ENCODE measurements at places on chromosomes 6 and 20.

GRCh38 chr20:43843096-43843964, 71.3 kb upstream of the TOX2 start:
- no peak for DNase-seq

- DNase-seq: no peak
Measured at GRCh38 chr6:100881707-100882040, 545 bp upstream of the ASCC3 start.

DNA sequence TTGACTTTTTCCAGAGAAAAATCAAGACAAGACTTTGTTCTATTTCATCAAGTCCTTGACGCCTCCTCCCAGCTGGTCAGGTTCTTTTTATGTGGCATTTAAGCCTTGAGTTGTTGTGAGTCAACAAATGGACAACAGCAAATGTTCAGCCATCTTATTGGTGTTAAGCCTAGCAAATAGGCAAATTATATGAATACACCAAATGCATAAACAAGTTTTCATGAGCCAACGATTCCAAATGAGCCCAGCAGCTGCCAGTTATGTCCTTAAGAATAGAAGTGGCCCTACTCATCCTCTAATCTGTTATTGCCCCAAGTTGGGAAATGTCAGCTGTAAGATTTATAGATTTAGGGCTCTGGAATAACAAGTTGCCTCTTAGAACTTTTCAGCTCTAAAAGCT, 312.0 kb downstream of the SOX4 start:
- DNase-seq: no peak

GRCh38 chr6:56890683-56891429, 64.1 kb upstream of the BEND6 start:
- DNase-seq: no peak

- no peak for DNase-seq
Measured at GRCh38 chr6:91328241-91328640, 741.4 kb upstream of the MAP3K7 start.

GRCh38 chr20:46934746-46935287, 40.2 kb downstream of the EYA2 start:
- no peak for DNase-seq

GRCh38 chr6:142699391-142699790, 245.6 kb downstream of the HIVEP2 start:
- no peak for DNase-seq

DNA sequence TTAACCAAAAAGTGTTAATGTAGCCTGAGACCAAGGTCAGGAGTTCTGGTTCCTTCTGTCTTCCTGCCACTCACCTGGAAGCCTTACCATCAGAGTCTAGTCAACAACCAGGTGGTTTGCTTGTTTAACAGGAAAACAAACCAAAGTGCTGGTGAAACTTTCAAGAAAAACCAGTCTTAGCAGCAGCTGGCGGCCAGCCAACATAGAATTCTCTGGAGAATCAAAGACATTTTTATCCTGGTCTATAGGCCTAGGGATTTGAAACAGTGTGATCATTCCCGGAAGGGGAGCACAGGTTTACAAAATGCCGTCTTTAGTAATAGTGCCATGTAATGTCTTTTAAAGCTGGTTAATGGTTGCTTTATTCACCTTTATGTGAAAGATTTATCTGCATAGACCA, 146.6 kb upstream of the AKIRIN2 start:
- no peak for DNase-seq

GRCh38 chr20:11234181-11234580, 560.4 kb upstream of the JAG1 start:
- no peak for DNase-seq

DNA sequence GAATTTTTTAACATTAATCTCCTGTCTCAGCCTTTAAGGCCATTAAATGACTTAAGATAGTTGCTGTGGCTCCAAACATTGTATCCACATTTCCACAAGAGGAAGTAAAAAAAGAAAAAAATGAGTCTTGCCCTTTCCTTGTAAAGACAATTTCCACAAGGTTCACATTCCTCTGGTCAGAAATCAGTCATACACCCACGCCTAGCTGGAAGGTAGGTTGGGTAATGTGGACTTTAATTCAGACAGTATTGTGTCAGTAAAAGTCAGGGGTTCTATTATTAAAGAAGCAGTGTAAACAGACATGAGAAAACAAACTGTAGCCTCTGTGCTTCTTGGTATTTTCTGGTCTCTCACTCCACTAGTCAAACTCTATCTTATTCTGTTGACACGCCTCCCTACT, 682.0 kb downstream of the GRIK2 start:
- DNase-seq: no peak

DNA sequence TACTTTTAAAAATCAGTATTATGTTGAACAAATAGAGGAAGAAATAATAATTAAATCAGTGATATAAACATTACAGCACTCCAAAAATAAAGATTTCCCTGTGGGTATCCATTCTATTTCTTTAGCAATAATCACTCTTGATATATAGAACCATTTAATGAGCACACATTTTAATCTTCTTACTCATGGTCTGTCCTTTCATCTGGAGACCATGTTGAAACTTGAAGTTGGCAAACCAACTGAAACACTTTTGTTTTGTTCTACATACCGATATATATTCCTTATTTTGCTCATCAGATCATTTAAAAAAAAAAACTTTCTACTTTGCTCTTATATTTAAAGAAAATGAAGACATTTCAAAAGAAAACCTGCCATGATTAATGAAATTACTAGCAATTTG, 13.4 kb downstream of the C6orf58 start:
- no peak for DNase-seq

GRCh38 chr6:122072014-122072647, 327.3 kb upstream of the HSF2 start:
- DNase-seq: no peak

Data from SIG-M5 (cell line).